Testis (tissue), 5 donors: ENCODE measurements at places on chromosomes 3 and 15.
A peak's percentile ranks its signal among the peaks of the same experiment; 100 is the strongest.

DNA sequence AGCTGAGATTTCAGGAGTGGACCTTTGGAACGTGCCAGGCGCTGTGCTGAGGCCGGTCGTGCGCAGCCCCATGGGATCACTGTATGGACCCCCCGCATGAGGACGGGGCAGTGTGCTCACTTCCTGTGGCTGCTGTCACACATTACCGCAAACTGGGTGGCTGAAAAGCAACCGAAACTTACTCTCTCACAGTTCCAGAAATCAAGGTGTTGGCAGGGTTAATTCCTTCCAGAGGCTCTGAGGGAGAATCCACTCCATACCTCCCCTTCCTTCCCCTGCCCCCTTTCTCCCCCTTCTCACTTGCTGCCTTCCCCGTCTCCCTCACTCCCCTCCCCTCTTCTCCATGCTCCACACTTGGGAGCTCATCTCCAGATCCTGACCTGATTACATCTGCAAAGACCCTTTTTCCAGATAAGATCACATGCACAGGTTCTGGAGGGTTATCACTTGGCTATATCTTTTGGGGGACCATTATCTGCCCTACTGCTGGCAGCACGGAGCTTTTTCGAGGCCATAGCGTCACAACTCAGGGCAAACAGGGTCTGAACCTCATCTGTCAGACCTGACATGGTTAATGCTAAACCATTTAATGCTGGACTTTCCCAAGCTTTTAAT is 41.2 kb downstream of the KLF13 start:
- no peak for DNase-seq

DNA sequence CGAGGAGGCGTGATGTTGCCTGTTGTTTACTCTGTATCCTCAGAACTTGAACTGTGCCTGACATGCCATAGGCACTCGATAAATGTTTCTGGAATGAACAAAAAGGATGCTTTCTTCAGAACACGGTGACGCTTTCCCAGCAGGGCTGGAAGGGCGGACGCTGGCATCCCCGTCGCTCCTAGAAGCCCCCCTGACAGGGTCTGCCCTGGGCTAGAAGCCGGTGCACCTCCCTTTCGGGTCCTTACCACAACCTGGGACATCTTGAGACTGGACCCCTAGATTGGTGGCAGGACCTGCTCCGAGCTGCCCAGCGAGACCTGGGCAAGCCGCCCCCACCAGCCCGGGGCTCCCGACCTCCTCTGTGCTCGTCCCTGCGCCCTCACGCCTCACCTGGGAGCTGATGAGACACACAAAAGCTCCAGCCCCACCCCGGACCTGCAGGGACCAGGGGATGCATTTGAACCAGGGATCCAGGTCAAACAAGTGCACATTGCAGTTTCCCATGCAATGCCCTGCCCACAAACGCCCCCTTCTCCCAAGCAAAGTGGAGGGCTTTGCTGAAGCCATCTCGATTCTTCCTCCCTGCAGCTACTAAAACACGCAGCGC is 131.2 kb upstream of the MEF2A start:
- DNase-seq, result no peak

GRCh38 chr15:69758810-69759790 is 306.5 kb downstream of the RPLP1 start:
- peak; percentile 41 for DNase-seq

DNA sequence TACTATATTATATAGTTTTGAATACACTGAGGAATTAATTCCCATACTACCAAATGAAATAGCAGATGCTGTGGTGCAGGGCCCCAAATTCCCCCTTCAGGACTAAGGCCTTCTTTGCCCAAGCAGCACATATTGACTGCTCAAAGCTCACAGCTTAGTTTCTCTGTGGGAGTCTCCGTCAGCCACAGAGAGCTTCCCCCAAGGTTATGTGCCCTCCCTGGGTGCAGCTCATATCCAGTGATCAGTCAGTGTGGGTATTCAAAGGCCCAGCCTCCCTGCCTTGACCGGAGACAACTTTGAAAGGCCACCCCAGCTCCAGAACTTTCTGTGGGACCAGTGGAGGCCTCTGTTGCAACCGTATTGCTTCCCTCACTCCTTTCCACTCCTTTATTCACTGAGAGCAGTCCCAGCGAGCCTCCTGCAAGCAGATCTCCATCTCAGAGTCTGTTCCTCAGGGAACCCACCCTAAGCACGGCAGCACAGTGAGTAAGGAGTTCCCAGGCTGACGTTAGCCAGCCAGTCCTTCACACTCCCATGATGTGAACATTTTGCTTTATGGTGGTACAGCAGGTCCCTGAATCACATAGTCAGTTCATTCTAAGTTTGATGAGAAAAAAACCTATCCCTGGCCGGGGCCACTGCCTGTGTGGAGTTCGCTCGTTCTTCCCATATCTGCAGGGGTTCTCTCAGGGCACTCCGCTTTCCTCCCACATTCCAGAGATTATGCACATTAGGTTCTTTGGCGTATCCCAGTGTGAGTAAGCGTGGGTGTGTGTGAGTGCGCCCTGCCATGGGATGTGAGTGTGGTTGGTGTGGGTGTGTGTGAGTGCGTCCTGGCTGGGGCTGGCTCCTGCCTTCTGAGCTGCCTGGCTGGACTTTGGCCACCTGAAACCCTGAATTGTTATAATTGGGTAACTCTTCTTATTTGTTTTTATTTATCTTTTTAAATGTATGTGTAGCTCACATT is 64.4 kb upstream of the PPARG start:
- DNase-seq, result no peak

- no peak for DNase-seq
Observed at GRCh38 chr15:67013696-67014095, 51.7 kb upstream of the SMAD3 start.

- DNase-seq, result peak; percentile 66
Observed at GRCh38 chr15:69161079-69161877, 843 bp downstream of the GLCE start.

- no peak for DNase-seq
Observed at GRCh38 chr15:60844511-60845174, 365.7 kb upstream of the ICE2 start.

GRCh38 chr15:25790000-25790660 is 73.0 kb downstream of the ATP10A start:
- peak; percentile 74 for DNase-seq

DNA sequence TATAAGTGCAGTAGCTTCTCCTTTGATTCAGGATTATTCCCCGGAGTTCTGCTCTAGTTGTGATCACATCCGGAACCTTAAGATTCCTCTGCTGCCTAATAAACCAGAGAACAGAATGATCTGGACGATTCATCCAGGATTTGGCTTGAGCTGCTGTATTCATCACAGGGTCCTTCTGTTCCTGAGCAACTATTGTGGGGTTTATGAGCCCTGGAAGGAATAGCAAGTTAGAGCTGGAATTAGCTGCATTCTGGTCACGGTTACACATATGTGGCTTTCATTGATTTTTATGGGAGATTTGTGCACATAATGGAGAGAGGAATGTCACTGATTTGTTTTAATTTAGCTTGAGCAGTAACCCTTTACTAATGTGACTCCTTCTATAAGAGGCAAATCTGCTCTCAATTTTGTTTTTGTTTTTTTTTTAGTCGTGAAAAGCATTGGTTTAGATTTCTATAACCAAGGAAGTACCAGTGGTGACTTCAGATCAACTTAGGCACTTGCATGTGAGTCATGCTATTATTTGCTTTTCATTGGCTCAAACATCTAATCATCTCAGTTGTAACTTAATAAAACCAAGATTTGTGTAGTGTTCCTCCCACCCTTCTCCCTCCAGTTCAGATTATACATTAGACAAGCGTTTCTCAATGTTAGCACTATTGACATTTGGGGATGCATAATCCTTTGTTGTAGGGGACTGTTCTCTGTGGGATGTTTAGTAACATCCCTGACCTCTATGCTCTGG is 148.5 kb downstream of the OTOL1 start:
- no peak for DNase-seq
